Smooth muscle cell of the brain vasculature (primary cell): ENCODE measurements at places on chromosomes 6 and 20.

- DNase-seq, result no peak
Measured at GRCh38 chr6:34001706-34002621, 143.9 kb downstream of the GRM4 start.

DNA sequence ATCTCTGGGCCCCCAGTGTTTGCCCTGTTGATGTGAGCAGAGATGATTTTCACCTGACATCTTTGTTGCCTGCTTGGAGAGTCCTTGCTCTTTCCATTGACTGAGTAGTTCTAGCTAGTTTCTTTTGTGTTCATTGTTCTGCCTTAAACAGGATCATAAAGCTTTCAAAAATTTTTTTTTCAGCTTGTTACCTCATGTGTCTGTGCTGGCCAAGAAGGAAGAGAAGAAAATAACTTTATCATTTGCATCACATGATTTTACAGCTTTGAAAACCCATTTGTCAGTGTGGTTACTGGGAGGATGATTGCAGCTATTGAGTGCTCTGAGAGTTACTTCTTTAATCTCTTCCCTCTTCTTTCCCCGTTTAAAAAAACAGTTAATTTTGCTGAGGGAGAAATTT is 16.0 kb downstream of the FOXO3 start:
- no peak for DNase-seq

GRCh38 chr6:14142511-14143223 is 25.1 kb downstream of the CD83 start:
- no peak for DNase-seq

GRCh38 chr20:47817573-47817972 is 32.3 kb upstream of the SULF2 start:
- no peak for DNase-seq

- DNase-seq, result no peak
Measured at GRCh38 chr20:50450881-50451752, 59.1 kb upstream of the PTPN1 start.

DNA sequence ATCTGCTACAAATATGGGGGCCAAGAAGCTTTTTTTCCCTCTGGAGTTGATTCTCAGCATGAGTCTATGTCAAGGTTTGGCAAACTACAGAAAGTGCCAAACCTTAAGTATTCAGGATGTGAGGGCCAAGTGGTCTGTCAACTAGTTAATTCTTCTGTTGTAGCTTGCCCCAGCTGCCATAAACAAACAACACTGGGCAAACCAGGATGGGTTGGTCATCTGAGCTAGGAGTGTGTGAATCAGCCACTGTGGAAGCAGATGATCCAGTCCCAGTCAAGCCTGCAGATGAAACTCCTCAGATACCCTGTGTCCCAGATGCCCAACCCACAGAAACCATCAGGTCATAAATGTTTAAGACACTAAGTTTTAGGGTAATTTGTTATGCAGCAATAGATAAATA is 103.0 kb upstream of the MOCS1 start:
- DNase-seq, result no peak

GRCh38 chr6:170402318-170403040 is 95.9 kb downstream of the FAM120B start:
- no peak for DNase-seq
